ENCODE measurements at places on chromosomes 2 and 18.

- DNase-seq, result no peak
Measured at GRCh38 chr2:227687189-227687588, 20.6 kb downstream of the SCYGR5 start.

- no peak for DNase-seq
Measured at GRCh38 chr2:128537646-128538045, 219.0 kb upstream of the HS6ST1 start.

GRCh38 chr2:42249887-42250286 is 80.7 kb downstream of the EML4 start:
- no peak for DNase-seq

GRCh38 chr2:74894272-74894981 is 60.5 kb downstream of the HK2 start:
- DNase-seq, result peak; percentile 22

DNA sequence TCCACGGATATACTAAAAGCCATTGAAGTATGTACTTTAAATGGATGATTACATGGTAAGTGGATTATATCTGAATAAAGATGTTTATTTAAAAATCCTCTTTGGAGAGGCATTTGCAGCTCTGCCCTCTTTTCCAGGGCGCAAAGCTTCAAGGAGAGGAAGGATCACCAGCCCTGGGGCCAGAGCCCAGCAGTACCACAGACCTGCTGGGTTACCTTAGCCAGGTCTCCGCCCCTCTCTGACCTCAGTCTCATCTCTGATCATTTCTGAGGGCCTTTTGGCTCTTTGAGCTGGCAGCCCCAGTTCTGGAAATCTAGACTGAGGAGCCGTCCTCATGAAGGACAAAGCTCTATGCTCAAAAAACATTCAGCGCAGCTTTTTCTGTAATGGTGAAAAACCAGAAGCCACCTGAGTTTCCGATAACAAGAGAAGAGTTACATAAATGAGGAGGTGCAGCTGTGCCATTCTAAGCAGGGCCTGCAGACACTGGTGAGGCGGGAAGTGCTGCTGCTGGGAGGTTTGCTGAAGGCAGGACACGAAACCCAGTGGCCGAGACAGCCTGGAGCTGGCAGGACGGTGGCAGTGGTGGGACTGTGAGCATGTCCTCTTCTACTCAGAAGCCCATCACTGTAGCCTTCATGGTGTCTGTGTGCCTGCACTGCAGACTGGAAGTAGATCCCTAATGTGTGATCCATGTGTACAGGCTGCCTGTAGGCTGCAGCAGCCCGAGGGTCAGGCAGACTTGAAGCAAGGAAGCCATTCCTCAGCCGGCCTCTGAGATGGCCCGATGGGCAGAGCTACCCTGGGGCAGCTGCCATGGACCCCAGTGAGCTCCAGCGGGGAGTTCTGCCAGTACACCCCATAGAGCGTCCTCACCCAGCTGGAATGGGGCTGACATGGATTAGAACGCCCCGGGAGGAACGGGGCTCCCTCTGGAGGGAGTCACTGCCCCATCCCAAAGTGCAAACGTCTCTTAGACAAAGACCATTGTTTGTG is 27.7 kb downstream of the ADRA2B start:
- no peak for DNase-seq
